ENCODE measurements at places on chromosomes 5 and 9.

- DNase-seq, result peak; percentile 15
These were observed 465.3 kb upstream of the ARRDC3 start for GRCh38 chr5:91848453-91848852.

DNA sequence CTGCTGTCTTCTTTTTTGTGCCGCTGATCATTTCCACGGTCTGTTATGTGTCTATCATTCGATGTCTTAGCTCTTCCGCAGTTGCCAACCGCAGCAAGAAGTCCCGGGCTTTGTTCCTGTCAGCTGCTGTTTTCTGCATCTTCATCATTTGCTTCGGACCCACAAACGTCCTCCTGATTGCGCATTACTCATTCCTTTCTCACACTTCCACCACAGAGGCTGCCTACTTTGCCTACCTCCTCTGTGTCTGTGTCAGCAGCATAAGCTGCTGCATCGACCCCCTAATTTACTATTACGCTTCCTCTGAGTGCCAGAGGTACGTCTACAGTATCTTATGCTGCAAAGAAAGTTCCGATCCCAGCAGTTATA is 17.1 kb downstream of the F2R start:
- DNase-seq, result no peak

DNA sequence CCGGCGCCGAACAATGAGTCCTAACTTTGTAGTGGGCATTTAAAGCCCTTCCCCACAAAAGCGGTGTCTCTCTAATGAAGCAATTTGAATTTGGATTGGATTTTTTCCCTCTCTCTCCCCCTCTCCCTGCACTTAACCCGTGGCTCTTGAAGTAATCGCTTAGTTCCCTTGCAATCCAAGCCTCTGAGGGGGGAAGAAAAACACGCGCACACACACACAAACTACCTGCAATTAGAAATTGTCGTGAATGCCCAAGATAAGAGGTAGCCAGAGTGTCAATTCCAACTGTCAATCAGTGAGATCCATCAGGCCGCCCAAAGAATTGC is 1.2 kb downstream of the LHX6 start:
- no peak for DNase-seq

DNA sequence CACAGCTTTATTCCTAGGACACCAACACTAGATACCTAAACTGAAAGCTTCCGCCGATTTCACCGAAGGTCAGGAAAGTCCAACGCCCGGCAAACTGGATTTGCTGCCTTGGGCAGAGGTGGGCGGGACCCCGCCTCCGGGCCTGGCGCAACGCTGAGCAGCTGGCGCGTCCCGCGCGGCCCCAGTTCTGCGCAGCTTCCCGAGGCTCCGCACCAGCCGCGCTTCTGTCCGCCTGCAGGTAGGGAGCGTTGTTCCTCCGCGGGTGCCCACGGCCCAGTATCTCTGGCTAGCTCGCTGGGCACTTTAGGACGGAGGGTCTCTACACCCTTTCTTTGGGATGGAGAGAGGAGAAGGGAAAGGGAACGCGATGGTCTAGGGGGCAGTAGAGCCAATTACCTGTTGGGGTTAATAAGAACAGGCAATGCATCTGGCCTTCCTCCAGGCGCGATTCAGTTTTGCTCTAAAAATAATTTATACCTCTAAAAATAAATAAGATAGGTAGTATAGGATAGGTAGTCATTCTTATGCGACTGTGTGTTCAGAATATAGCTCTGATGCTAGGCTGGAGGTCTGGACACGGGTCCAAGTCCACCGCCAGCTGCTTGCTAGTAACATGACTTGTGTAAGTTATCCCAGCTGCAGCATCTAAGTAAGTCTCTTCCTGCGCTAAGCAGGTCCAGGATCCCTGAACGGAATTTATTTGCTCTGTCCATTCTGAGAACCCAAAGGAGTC is at the start of gene CD274:
TSS of gene CD274 (plus strand) at position 184 of the 733 bp plus-strand sequence. CDS start 5,572 bp downstream, outside the sequence.
- DNase-seq, result no peak

- DNase-seq, result no peak
These were observed 226.1 kb downstream of the IRX2 start for GRCh38 chr5:2525351-2525750.

DNA sequence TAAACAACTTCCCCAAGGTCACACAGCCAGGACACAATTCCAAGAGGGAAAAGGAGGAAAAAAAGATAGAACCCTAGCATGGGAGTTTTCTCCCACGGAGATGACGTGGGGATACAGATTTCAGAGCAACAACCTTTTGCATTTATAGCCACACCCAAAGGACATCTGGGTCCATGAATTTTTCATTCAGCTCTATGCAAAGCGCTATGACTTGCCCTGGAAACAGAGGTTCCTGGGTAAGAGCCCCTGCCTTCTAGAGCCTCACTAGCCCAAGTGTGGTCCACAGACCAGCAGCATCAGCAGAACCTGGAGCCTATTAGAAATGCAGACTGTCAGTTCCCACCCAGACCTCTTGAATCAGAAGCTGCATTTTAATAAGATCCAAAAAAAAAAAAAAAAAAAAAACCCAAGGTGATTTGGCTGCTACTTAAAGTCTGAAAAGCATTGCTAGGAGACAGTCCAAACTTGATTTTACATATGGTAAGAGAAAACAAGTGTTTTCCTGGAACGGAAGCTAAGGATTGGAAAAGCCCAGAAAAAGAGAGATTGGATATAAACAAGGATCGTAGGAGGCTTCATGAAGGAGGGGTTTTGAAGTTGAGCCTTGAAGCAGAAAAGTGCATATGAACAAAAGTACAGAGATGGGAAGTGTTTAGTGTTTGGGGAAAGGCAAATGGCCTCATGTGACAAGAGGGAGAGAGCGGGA is 17.6 kb upstream of the ADAM19 start:
- DNase-seq, result no peak

GRCh38 chr9:5879419-5880181 is 11.1 kb upstream of the MLANA start:
- DNase-seq, result no peak

- DNase-seq, result no peak
These were observed 157.8 kb downstream of the KCTD16 start for GRCh38 chr5:144328494-144328893.

- DNase-seq, result no peak
These were observed 10.6 kb downstream of the GRIN3A start for GRCh38 chr9:101727612-101728524.

GRCh38 chr9:131677444-131678180 is 62.3 kb downstream of the RAPGEF1 start:
- DNase-seq, result no peak

GRCh38 chr9:4563105-4563504 is 72.8 kb downstream of the SLC1A1 start:
- DNase-seq, result no peak

DNA sequence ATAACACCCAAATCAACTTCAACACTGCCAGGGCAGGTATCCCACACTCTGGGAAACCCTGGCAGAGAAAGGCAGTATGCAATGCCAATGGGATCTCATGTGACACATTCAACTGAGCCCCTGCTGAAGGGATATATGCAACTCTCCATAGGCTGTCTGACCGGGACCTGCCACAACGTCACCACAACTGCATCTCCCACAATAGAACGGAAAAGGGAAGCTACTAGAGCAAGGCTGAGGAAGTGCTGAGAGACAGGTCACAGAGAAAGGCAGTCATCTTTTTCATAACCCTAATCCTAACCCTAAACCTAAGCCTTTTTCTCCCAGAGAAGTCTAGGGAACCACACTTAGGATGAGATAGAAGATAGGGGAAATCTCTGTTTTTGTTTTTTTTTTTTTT is 345.9 kb upstream of the CD180 start:
- DNase-seq, result no peak

DNA sequence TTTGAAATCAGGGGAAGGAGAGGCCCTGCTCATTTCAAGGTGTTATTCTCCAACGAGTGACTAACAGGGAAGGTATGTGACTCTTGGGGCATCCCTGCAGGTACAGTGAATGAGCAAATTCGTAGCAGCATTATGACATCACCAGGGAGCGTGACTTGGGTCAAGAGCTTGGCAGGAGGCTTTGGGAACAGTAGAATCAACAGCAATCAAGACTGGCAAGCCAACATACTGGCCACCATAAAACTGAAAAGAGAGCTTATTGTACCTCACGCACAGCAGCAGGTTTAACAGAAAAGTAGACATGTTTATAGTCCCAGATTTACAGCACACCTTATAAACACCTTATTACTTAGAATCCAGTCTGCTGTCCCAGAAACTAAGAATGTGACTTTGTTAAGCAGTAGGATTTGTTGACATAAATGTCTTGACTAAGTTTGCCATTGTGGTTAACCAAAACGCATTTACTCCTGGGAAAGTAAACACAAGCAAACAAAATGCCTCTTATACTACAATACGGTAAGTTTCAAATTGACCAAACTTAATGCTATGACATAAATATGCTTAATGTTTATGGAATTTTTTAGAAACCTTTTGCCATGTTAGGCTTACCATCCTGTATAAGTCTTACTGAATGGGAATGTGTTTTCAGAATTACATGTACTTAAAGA is 297.8 kb downstream of the NPR3 start:
- DNase-seq, result peak; percentile 83

DNA sequence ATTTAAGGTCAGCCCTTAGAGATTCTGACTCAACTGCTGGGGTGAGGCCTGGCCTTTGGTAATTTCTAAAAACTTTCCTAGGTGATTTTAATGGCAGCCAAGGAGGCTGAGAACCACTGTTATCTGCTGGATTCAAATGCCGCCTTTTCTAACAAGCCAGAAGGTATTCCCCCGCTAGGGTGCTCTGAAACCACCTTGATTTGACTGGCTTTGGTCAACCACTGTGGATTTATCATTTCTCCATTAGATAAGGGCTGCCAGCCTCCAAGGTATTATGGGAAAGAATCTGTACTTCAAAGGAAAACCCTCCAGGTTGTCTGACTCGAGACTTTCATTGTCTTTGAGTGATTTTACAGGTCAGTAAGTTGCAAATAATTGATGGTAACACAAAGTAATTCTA is 4.3 kb downstream of the ANXA6 start:
- DNase-seq, result no peak

GRCh38 chr5:176497852-176498251 is 39.4 kb downstream of the RNF44 start:
- DNase-seq, result no peak

- no peak for DNase-seq
These were observed 11.2 kb upstream of the PCDH1 start for GRCh38 chr5:141889282-141889871.

DNA sequence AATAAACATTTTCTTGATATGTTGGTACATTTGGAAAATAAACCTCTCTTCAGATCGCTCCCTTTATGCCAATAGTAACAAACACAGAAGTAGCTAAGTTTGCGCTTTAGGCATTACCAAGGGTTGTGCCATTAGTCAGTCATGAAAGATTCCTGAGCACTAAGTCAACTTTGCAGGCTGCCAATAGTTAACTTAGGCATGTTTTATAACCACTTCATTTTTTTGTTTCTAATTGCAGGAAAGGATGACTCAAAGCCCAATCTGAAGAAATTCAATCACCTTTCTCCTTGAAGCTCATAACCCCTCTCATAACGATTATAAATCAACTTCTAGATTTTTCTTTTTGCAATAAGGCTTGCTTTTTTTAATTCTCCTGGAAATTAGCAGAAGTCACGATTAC is 517.0 kb downstream of the AGTPBP1 start:
- no peak for DNase-seq

DNA sequence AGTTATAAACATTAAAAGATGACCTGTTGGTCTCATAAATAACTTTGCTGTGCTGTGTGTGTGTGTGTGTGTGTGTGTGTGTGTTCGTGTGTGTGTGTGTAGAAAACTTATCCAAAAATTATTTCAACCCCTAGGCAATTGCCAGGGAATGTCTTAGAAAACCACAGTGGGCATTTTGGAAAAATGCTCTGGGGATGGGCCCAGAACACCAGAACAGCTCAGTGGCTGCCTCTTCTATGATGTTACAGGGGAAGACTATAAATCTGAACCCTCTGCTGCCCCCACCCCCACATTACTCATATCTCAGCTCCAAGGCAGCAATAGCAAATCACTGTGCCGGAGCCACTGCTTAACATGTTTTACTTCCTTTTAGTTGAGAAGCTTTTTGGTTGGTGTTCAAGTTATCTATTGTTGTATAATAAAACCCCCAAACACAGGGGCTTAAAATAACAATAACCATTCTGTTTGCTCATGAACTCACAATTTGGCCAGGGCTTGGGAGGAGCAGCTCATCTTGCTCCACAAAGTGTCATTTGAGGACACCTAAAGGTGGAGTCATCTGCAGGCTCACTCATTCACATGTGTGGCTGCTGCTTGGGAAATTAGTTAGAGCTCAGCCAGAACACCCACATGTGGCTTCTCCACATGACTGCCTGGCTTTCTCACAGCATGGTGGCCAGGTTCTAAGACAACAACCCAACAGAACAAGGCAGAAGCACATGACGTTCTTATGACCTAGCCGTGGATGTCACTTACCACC is 40.4 kb downstream of the ACTBL2 start:
- DNase-seq, result no peak

GRCh38 chr9:68741704-68742332 is 36.8 kb downstream of the PIP5K1B start:
- DNase-seq, result no peak

- DNase-seq, result no peak
These were observed 120.5 kb downstream of the PRDM6 start for GRCh38 chr5:123209502-123210027.

DNA sequence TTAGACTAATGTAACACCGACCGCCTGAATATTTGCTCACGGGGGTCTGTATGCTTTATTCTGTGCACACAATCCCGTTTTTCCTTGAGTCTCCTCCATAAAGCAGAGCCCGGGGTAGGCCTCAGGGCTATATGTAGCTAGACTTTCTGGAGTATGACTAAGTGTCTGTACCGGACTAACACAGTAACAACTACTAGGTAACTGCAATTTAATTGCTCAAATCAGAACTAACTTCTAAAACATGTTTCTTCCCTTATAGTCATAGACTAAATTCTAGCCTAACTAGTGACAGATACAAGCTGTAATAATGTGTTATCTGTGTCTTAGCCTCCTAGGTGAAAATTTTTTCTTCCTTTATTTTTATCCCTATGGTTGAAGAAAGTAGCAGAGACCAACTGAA is 2.1 kb downstream of the REEP5 start:
- no peak for DNase-seq

DNA sequence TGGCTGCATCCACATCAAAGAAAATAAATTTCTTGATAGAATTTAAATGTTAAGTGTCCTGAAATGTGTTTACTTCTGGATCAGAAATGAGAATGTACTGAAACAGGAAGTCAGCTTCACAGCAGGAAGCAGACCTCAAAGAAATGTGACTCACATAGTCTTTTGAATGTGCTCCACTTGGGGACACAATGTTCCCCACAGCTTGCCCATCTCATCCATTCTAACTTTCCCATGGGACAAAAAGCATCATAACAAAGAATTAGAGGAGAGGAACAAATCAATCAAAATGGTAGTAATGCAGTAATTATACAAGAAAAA is 85.7 kb downstream of the GRAMD2B start:
- no peak for DNase-seq

GRCh38 chr9:19642256-19642655 is 146.6 kb downstream of the SLC24A2 start:
- DNase-seq, result no peak

DNA sequence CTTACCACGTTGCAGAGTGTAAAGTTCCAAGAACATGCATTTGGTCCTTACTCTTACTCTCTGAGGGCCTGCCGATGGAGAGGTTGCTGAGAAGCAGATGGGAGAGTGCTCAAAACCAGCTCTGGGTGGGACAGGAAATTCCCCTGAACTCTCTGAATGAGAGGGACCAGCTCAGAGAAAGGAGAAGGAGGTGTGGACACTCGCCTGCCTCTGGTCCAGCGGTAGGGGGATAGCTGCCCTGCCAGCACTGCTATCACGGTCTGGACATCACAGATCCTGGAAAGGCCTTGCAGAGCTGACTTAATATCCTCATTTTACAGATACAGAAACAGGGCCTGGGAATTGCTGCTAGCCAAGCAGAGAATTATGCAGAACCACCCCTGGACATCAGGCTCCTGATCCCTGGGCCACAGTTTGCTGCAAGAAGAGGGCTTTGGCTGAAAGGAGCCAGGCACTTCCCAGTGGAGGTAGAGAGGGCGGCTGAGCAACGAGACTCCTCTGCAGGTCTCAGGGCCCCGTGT is 4.9 kb downstream of the TRAF1 start:
- no peak for DNase-seq
